Glutamatergic neuron (in vitro differentiated cells): ENCODE measurements at places on chromosomes 1 and 21. TPM values are rescaled to one million over a fixed set of nuclear protein-coding genes. Genes with fewer than 3 reads are reported as not detected.
A peak's percentile ranks its signal among the peaks of the same experiment; 100 is the strongest.

GRCh38 chr1:76951153-76951552 is 83.9 kb downstream of the ST6GALNAC5 start:
- no peaks in the 10 kb centered on the region for H3K36me3 ChIP-seq
- no peak overlapping the region for H3K4me3 ChIP-seq
- H3K27ac ChIP-seq, result no peak overlapping the region
- H3K27me3 ChIP-seq, result peaks cover 3% of the 10 kb centered on the region

- H3K4me3 ChIP-seq, result peak overlapping the region; percentile 86
- H3K27ac ChIP-seq, result no peak overlapping the region
- H3K4me1 ChIP-seq, result peaks cover 5% of the 10 kb centered on the region
- peaks cover 4% of the 10 kb centered on the region for H3K36me3 ChIP-seq
- peak; percentile 77 for DNase-seq
Observed at GRCh38 chr1:34162852-34163766, 1.9 kb downstream of the CSMD2 start.

Gene LIX1L
- total RNA-seq, result 20.3 TPM

DNA sequence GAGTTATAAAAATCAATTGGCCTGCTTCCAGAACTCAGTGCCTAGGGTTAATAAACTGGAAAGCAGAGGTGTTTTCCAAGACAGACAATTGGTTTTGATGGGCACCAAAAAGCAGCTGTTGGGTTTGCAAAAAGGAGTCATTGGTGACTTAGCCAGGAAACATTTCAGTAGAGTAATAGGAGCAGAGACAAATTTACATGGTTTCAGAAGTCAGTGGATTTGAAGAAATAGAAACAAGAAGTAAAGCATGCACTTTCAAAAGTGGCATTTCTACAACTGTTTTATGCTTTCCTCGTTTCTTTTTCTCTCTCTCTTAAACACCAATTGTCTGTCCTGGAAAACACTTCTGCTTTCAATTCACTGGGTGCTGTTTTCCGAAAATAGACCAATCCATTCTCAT is 87.8 kb downstream of the GLUL start:
- no peak overlapping the region for H3K4me3 ChIP-seq
- H3K27ac ChIP-seq, result no peak overlapping the region
- no peaks in the 10 kb centered on the region for H3K36me3 ChIP-seq
- no peak for DNase-seq
- H3K27me3 ChIP-seq, result peaks cover 3% of the 10 kb centered on the region
- peaks cover 29% of the 10 kb centered on the region for H3K4me1 ChIP-seq

DNA sequence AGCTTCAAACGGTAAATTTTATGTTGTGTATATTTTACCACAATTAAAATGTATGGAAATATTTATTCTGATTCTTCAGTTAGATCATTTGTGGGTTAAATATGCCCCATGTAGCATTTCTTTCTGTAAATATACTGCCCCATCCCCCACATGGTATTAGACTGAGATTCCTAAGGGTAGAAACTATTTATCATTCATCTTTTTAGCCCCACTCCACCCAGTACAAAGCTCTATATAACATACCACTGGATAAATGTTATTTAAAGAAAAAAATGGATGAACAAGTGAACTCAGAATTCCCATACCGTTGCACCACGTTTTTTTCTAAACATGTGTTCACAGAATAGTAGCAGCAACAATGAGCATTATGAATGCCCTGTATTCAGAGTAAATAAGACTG is 234.0 kb upstream of the IRF2BP2 start:
- H3K4me1 ChIP-seq, result peaks cover 16% of the 10 kb centered on the region
- DNase-seq, result no peak
- H3K27ac ChIP-seq, result no peak overlapping the region
- H3K36me3 ChIP-seq, result no peaks in the 10 kb centered on the region

GRCh38 chr1:16915627-16915973 is 6.1 kb upstream of the CROCC start:
- no peak for DNase-seq
- peaks cover 25% of the 10 kb centered on the region for H3K27me3 ChIP-seq
- peaks cover 20% of the 10 kb centered on the region for H3K4me1 ChIP-seq
- peak overlapping the region; percentile 72 for H3K4me3 ChIP-seq

- no peaks in the 10 kb centered on the region for H3K4me1 ChIP-seq
- H3K4me3 ChIP-seq, result no peak overlapping the region
- DNase-seq, result no peak
- H3K36me3 ChIP-seq, result peaks cover 4% of the 10 kb centered on the region
- no peak overlapping the region for H3K27ac ChIP-seq
- no peaks in the 10 kb centered on the region for H3K27me3 ChIP-seq
Observed at GRCh38 chr21:25657140-25657539, 18.1 kb downstream of the JAM2 start.

DNA sequence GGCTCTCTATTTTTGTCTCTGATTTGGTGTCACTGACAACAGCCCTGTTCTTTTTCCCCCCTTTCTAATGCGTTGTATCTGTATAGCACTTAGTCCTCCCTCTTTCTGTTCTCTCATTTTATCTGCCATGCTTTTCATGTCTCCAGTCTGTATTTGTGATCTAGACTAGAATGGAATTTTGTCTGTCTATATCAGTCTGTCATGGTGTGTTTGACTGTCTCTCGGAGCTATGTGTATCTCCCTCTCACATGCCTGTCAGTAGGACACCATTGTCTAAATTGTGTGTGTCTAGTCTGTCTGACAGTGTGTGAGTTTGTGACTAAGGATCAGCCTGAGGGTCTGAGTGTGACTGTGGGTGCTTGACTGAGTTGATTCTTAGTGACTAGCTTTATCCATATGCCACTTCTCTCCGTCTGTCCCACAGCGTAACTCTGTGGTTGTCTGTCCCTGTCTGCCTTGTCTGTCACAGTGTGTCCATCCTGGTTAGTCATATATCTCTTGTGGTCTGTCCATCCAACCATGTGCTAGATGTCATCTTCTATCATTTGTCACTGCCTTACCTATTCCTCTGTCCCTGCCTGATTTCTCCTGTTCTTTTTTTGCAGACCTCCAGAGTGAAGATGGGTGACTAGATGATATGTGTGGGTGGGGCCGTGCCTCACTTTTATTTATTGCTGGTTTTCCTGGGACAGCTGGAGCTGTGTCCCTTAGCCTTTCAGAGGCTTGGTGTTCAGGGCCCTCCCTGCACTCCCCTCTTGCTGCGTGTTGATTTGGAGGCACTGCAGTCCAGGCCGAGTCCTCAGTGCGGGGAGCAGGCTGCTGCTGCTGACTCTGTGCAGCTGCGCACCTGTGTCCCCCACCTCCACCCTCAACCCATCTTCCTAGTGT is 1.4 kb upstream of the B4GALT2 start:
- DNase-seq, result no peak
- H3K4me3 ChIP-seq, result peak overlapping the region; percentile 90
- peaks cover 9% of the 10 kb centered on the region for H3K36me3 ChIP-seq
- H3K4me1 ChIP-seq, result peaks cover 21% of the 10 kb centered on the region
- H3K27ac ChIP-seq, result peak overlapping the region; percentile 56

DNA sequence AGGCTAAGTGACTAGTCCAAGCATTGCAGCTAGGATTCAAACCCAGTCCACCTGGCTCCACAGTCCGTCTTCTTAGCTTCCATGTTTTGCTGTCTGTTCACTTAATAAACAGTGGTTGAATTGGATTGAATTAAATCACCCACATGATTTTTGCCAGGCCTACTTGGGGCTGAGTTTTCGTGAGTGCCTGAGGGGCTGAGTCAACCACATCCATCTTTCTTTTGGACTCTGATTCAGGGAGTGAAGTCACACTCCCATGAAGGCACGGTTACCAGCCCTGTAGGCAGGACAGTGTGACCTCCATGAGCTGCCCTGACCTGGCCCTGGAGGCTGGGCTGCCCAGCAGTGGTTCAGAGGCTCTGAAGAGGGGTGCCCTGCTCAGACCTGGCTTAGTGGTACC is 123.7 kb downstream of the ACTL8 start:
- no peak overlapping the region for H3K4me3 ChIP-seq
- H3K27ac ChIP-seq, result no peak overlapping the region
- no peak for DNase-seq
- H3K36me3 ChIP-seq, result no peaks in the 10 kb centered on the region

- H3K4me3 ChIP-seq, result no peak overlapping the region
- no peak overlapping the region for H3K27ac ChIP-seq
- DNase-seq, result no peak
- peaks cover 3% of the 10 kb centered on the region for H3K27me3 ChIP-seq
- no peaks in the 10 kb centered on the region for H3K36me3 ChIP-seq
Observed at GRCh38 chr1:204319462-204319861, 40.3 kb downstream of the PLEKHA6 start.

- H3K27ac ChIP-seq, result peak overlapping the region; percentile 98
- DNase-seq, result peak; percentile 86
- H3K4me3 ChIP-seq, result peak overlapping the region; percentile 97
- peaks cover 12% of the 10 kb centered on the region for H3K4me1 ChIP-seq
- peaks cover 7% of the 10 kb centered on the region for H3K27me3 ChIP-seq
- H3K36me3 ChIP-seq, result no peaks in the 10 kb centered on the region
Observed at GRCh38 chr1:91020967-91021685, 709 bp downstream of the ZNF644 start.
